Adrenal gland (tissue), 19 donors: ENCODE measurements at places on chromosomes 4 and X.
A peak's percentile ranks its signal among the peaks of the same experiment; 100 is the strongest.

DNA sequence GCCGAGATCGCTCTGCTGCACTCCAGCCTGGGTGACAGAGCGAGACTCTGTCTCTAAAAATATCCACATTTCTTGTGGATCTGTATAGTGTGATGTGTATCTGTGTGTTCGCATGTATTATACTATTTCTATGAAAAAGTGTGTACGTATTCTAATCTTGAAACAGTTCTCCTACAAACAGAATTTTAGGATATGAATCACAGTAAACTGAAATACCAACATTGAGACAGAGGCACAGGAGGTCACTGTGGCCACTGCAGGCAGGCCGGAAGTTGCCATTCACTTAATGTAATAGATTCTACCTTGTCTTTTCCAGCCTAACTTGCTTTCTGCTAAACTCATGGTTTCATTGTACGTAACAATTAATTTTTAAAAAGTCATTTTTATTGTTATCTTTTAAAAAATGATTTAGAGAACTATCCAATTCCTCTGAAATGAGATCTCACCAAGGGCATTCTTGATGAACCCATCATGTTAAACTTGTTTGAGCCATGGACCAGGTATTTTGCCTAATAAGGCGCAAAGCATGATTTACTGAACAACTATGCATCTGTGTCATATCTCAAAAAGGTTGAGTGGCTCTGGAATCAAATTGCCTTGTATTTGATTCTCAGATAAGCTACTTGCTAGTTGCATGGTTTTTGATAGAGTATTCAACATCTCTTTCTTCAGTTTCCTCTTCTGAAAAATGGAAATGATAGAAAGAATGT is 154.9 kb upstream of the GYPA start:
- DNase-seq: no peak

DNA sequence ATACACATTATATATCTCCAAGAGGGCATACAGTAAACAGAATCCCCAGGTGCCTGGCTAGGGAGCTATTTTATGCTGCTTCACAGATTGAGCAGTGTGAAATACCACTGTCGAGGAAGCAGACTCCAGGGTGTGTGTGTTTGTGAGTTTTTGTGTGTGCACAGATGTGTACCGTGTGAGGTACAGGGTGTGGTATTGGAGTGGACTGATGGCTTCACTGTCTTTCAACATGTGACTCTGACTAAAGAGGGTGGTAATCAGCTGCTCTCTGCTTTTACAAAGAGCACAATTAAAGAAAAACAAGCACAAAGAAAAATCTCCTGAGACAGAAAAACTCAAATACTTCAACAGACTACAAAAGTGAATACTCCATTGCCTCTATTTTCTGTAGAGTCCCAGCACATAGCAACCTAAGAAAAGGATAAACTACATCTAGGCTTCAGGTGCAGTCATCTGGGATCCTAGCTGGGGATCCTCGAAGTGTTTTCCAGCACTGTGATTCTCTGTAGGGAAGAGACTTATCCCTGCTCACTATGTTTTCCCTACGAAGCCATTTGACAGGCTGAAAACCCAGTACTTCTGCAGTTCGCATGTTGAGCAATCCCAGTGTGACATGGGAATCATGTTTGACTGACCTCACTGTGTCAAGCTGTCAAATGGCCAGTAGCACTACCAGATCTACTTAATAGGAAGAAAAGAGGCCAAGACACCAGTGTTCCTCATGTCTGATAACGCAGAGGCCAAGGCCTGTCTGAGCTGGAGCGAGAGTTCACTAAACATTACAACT is 100.3 kb downstream of the CDS1 start:
- DNase-seq: no peak

- no peak for DNase-seq
Measured at GRCh38 chr4:6541789-6542188, 33.2 kb upstream of the MAN2B2 start.

DNA sequence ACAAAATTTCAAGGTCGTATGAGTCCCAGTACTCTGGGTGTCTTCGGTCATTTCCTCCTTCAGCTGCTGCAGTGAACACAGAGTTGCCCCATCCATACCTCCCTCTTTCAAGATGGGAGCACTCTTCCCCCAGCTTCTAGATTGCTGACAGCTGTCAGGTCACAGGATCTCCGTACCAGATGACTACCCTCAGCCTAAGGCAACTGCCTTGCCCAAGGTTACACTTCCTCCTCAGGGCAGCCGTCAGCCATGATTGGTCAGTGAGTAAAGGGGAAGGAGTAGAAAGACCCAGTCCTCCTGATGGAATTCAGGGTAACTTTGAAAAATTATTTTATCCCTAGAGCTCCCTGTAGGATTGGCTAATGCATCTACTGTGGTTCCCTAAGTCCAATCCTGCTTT is 81.6 kb downstream of the NAF1 start:
- DNase-seq: no peak

GRCh38 chrX:21873063-21873775 is 17.4 kb downstream of the YY2 start:
- DNase-seq: no peak

DNA sequence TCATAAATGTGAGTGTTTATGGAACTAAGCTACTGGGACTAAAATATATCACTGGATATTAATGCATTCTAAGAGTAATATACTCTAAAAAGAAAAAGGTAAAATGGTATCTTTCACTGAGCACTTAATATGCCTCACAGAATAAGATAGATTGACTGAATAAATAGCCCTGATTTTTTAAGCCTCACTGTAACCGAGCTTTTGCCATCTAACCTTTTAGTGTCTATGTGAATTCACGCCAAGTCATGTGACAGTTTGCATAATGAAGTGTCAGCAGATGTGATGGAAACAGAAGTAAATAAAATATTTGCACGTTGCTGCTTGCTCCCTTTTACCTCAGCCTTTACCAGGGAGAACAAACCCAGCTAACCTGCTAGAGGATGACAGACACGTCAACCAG is 119.7 kb upstream of the NWD2 start:
- no peak for DNase-seq

DNA sequence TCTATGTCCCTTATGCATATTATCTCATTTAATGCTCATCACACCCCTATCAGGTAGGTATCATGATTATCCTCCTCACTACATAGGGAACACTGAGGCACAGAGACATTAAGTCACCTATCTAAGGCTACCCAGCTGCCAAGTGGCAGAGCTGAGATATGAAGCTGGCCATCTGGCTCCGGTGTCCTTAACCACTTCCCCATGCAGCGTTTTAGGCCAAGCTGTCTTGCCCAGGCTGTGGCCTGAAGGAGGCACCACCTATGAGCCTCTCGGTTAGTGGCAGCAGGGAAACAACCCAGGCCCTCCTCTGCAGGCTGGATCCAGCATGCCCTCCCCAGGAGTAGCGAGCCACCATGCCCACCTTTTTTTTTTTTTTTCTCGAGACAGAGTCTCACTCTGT is 16.3 kb downstream of the PJA1 start:
- no peak for DNase-seq

- DNase-seq: no peak
Measured at GRCh38 chr4:140213749-140214148, 59.8 kb upstream of the MAML3 start.

GRCh38 chr4:89942811-89943210 is 48.2 kb downstream of the MMRN1 start:
- DNase-seq: no peak

- no peak for DNase-seq
Measured at GRCh38 chr4:75126058-75126457, 193.1 kb downstream of the PARM1 start.

DNA sequence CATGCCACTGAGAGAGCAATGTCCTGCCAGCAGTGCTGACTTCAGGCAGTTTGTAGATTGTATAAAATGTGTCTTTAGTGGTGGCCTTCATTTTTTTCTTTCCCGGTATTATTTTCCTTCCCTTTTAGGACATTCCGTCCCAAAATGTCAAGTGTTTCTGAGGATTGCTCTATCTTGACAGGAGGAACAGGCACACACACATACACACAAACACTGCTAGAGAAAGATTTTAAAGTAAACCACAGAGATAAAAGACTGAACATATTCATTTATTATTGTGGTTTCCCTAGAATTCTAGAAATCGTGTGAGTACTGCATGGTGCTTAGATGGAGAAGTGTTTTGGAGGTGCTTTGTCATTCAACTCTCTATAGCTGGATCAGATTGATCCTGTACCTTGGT is 111.9 kb downstream of the GABRB1 start:
- DNase-seq: no peak

GRCh38 chrX:15349046-15349445 is 13.7 kb upstream of the PIGA start:
- DNase-seq: peak; percentile 50

DNA sequence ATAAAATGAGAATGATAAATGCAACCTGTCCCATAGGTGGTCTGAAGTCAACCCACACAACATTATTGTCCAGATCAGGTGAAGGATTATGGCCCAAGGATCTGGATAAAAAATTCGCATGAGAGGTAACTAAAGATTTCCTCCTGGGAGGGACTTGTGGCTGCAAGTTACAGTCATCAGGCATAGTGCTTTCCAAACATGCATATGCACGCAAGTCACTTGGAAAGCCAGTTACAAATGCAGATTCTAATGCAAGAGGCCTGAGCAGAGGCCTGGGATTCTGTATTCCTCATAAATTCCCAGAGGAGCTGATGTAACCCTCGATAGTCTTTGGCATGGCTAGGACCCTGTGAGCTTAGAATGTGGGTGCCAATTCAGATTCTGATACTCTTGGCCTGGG is 21.1 kb downstream of the HS3ST1 start:
- no peak for DNase-seq

DNA sequence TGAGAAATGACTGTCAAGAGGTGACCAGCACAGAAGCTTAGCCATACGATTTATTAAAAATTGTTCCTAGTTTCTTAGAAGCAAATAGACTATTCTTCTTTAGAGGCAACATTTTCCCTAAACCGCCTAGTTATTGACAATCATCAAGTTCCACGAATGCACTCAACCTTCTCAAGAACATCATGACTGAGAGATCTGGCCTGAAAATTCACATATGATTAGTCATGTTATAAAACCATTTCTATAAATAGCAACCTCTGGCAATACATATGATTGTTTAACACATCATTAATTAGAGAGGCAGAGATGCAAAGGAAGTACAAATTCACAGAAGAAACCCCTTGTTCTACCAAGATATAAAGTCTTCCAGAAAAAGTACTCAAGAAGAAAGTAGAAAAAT is 6.7 kb downstream of the NUP62CL start:
- DNase-seq: no peak

- no peak for DNase-seq
Measured at GRCh38 chr4:178068136-178068535, 625.9 kb upstream of the AGA start.

DNA sequence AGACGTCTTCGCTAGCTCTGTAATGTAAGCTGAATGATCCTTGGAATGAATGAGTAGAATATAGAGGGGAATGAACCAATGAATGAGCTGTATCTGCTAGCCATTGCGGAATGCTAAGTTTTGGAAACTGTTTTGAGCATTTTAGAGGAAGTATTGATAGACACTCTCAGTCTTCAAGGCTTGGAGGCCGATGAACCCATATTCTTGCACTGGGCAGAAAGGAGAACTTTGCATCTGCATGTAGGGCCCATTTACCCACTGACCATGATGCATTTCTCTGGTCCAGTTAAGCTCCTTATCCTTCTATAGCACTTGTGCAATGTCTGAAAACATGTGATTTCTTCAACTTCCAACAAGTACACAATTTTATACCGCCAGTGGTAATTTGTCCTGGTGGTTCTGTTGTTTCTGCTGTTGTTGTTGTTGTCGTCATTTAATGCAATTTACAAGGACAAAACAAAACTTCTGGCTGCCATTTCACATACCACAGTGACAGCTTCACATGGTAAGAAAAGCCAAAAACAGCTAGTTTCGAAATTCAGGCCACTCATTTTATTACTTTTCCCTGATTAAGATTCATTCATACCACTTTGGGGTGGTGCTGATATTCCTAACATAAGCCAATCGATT is 85.0 kb upstream of the MTM1 start:
- DNase-seq: no peak

- DNase-seq: peak; percentile 66
Measured at GRCh38 chr4:68342134-68342533, 7.8 kb downstream of the YTHDC1 start.

- no peak for DNase-seq
Measured at GRCh38 chr4:25926462-25926861, 12.4 kb downstream of the SMIM20 start.

- no peak for DNase-seq
Measured at GRCh38 chr4:78618436-78618835, 66.9 kb downstream of the ANXA3 start.

GRCh38 chr4:106056914-106057313 is 161.6 kb downstream of the NPNT start:
- DNase-seq: no peak

- no peak for DNase-seq
Measured at GRCh38 chr4:65302145-65302544, 368.1 kb downstream of the EPHA5 start.

GRCh38 chrX:38937926-38938325 is 136.7 kb downstream of the MID1IP1 start:
- DNase-seq: no peak

GRCh38 chr4:22787753-22788375 is 95.1 kb downstream of the GBA3 start:
- DNase-seq: no peak

GRCh38 chr4:112279025-112279881 is 6.5 kb downstream of the TIFA start:
- DNase-seq: no peak

DNA sequence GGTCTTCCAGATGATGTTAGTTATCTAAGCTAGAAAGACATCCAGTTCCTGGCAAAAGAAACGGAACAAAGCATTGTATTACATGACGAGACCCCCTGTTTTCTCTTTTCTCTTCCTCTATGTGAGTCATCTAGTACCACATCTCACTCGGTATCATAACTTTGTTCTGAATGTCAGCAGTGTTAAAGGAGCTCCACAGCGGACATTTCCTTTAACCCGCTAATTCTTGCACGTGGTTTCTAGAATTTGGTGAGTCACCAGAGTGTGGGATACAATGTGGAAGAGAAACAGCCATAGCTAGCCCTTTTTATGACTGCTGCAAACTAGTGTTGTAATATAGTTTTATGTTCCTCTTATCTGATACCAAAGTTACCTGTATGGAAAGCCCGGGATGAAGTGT is 243.7 kb downstream of the TENM3 start:
- no peak for DNase-seq

GRCh38 chr4:61200187-61200915 is at the start of gene ADGRL3:
Gene ADGRL3, plus strand, starts transcription at chr4:61200326.
- peak; percentile 4 for DNase-seq

DNA sequence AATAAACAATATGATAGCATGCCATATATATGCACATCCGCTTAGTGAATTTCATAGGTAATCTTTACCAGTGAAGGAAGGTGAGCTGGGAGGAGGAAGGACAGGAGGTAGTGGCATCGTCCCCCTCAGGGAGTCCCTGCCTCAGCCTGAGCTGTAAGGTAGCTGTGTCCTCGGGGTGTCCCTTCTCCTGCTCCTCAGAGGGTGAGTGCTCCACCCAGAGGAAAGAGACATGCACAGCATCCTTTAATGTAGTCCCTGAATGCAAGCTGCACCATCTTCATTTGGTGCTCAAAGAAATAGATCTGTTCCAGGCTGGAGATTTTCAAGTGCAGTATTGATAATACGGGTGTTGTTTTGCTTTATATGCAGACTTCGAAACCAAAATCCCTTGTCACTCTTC is 330.4 kb upstream of the SFRP2 start:
- DNase-seq: no peak

- DNase-seq: no peak
Measured at GRCh38 chr4:11131491-11131890, 297.2 kb downstream of the HS3ST1 start.
